ENCODE measurements at places on chromosomes 13 and 19.

GRCh38 chr13:71853725-71854124 lies 13.3 kb downstream of the DACH1 start:
- no peak for DNase-seq

DNA sequence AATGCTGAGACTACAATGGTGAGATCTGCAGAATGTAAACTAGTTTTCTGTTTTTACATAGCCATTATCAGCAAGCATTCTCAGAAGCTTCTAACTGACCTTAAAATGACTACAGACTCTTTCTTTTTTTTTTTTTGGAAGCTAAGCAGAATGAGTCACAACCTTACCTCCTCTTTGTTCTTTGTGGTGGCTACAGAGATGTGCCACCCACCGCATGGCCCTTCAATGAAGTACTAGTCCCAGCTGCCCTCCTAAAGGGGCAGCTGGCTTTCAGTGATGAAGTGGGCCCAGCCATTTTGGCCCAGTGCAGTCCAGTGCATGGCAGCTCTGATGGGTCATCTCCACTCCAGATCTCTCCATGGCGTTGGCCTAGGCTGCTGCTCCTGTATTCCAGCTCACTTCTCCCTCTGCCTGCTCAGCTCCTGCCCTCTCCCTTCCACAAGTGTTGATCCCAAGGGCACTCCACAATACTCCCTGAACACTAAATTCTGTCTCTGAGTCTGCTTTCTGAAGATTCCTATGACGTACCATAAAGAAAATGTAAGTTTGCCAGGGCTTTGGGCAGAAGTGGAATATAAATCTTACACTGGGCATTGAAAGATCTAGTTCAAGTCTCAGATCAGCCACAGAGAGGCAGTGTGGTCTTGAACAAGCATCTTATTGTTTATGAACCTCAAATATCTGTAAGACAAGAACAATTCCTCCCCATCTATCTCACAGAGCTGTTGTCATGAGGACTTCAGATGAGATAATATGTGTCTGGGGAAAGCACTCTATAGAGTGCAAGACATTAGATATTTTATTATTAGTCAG lies 85.6 kb downstream of the RXFP2 start:
- peak; percentile 19 for DNase-seq

GRCh38 chr19:13556552-13556951 lies 50.3 kb upstream of the CACNA1A start:
- DNase-seq, result no peak

DNA sequence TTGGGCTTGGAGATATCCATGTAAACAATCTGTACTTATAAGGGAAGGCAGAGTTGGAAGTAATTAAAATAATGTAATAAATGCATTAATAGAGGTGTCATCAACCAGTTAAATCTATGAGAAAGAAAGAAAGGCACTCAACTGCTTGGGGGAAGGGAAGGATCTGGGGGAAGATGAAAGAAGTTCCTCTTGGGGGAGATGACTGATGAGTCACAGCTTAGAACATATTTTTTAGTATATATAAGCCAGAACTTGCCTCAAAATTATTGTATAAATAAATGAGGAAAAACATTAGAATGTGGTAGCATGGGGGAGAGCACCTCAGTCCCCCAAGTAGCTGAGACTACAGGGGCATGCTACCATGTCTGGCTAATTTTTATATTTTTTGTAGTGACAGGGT lies 205.8 kb downstream of the GGACT start:
- DNase-seq, result no peak

GRCh38 chr19:46756544-46756888 lies 10.3 kb upstream of the STRN4 start:
- DNase-seq, result no peak

DNA sequence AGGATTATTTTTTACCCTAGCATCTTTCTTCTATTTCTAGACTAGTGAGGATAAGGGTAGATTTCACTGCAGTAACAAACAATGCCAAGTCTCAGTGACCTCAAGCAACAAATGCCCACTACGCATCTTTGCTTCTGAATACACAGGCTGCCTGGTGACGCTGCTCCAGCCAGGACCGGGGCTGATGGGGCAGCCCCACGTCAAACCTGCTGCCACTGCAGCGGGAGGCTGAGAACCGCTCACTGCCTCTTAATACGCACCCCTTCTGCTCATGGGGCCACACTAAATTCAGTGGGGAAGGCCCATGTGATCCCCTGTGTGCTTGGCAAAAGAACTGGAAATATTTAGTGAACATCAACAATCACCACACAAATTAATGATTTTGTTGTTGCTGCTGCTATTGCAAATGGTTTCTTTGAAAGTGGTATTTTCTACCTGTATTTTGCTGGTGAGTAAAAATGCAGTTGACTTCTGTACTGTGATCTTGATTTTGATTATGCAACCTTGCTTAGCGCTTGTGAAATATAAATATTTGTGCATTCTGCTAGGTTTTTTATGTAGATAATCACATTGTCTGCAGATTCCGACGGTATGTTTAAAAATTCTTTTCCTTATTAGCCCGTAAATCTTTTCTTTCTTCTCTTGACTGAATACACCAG lies 139.5 kb upstream of the SPACA7 start:
- DNase-seq, result no peak

DNA sequence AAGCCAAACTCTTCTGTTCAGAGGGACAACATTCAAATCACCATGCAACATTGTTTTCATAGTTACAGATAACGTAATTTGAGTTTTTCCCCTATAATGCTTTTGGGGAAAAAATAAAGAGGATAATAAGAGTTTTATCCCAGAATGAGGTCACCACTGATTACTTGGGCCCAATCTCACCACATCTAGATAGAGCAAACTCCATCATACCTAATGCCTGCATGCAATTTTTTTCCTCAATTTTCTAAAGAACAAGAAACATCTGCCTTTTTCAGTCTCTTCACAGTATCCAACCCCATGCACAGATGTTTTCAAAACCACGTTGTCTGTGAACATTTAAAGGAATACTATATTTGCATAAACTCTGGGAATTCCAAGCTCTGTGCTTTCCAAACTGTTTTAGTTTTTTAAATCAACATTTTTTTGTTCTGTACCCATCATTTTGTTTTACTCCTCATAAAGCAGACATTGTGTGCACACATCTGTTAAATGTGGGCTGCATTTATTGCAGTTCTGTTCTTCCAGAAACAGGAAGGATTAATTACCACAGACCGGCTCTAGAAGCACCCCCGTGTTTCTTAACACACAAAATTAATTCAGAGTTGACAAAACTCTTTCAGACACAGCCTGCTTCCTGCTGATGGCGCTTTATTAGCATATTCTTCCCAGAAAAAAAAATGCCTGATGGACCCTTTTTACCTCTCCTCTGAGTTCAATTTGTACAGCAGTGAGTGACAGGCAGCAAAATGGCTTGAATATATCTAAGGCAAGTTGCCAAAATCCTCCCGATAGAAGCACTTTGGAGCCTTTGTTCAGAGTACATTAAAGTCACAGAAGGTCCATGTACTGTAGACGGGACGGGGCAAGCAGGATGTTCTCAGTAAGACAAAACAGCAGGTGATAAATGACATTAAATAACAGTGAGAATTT lies 1171.9 kb downstream of the EFNB2 start:
- no peak for DNase-seq

Data from CD4-positive, alpha-beta T cell treated with Interleukin-15 for 4 hours (primary cell).